ENCODE measurements at places on chromosomes 2 and 18.

GRCh38 chr2:109466674-109467575, 146.8 kb downstream of the SEPTIN10 start:
- no peak for DNase-seq

GRCh38 chr18:50969448-50969847, 1.6 kb downstream of the ELAC1 start:
- no peak for DNase-seq

DNA sequence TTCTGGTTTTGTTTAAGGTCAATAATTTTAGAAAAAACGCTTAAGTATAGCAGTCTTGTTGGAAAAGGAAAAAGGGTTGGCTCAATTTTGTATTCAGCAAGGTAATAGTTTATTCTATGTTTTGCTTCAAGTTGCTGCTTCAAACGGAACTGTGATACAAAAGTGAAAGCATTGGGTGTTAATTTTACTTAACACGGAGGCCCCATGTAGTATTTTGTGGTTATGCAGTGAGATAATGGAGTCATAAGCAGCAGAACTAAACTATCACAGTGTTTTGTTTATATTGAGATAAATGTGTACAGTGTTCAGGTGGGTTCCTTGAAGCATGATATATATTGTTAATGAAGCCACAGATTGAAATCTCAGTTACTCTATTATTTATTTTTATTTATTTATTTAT, 67.0 kb upstream of the LYPD6B start:
- no peak for DNase-seq

DNA sequence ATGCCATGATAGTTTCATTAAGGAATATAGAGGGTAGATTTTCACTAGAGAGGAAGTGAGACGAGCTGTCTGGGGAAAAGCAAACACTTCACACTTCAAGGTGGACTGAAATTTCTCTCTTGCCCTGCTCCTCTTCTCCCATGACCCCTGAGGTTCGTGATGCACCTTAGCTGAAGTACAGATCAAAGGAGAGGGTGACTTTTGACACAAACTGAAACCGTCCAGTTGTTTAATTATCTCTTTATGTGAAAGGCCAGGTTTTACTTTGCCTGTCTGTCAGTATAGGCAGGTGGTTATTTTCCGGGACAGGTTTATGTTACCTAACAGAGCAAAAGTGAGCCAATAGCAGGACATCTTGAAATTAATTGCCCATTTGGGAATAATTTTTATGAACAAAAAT, 41.0 kb upstream of the FOXI3 start:
- DNase-seq, result no peak

GRCh38 chr2:202378001-202378400, 1.9 kb downstream of the BMPR2 start:
- no peak for DNase-seq

GRCh38 chr2:200466425-200467418, 43.1 kb downstream of the KCTD18 start:
- DNase-seq, result peak; percentile 54

- DNase-seq, result no peak
Measured at GRCh38 chr2:220278022-220278421, 650.6 kb downstream of the SLC4A3 start.

- no peak for DNase-seq
Measured at GRCh38 chr2:78994789-78995188, 30.7 kb upstream of the REG3G start.

- DNase-seq, result peak; percentile 43
Measured at GRCh38 chr18:49161627-49162026, 210.9 kb upstream of the SMAD7 start.

DNA sequence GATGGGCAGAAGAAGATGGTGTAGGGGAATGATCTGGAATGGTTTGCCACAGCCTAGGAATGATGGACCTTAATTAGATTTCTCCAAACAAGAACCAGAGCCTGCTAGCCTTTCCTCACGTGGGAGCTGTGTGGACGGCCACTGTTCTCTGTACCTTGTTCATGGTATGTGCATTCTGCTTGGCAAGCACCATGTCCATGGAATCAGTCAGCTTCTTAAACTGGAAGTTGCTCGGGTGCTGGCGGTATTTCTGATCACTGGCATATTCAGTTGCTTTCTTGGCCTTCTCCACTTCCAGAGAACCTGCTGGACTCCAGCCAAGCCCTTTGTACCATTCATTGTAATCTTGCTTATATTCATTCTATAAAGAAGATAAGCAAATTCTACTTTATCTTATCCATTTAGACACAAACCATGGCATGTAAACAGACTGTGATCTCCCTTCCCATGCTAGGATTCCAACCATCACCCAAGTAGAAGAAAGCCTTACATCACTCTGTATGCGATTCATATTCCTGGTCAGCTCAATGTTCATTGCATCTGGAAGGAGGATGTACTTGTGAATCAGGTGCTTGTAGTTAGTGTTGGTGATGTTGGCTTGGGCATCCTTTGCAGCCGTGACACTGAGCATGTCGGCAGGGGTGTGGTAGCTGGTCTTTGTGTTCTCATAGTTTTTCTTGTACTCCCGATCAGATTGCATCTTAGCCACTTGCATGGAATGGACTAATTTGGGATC, 78.4 kb downstream of the NEB start:
- DNase-seq, result no peak

- DNase-seq, result no peak
Measured at GRCh38 chr2:242098445-242099128, 229.1 kb downstream of the RTP5 start.

- DNase-seq, result no peak
Measured at GRCh38 chr18:4510711-4511110, 55.6 kb upstream of the DLGAP1 start.

- no peak for DNase-seq
Measured at GRCh38 chr2:24871852-24872333, 48.1 kb downstream of the ADCY3 start.

DNA sequence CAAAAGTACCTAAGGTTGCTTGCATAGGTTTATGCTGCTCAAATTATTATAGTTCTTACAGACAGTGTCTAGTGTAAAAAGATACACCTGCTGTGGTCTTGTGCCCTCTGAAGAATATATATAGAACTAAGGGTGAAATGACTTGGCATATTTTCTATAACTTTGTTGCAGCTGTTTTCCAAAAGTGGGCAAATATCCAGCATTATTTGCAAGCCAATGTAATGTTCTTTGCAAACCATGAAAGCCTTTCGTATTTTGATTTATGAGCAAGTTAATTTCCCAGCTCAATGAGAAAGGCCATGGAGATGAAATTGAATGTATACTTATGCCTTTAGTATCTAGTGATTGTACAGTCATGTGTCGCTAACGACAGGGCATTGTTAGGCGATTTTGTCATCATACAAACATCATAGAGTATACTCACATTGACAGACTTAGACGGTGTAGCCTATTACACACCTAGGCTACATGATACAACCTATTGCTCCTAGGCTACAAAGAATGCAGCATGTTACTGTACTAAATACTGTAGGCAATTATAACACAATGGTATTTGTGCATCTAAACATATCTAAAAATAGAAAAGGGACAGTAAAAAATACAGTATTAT, 116.3 kb downstream of the PLCL1 start:
- DNase-seq, result no peak

DNA sequence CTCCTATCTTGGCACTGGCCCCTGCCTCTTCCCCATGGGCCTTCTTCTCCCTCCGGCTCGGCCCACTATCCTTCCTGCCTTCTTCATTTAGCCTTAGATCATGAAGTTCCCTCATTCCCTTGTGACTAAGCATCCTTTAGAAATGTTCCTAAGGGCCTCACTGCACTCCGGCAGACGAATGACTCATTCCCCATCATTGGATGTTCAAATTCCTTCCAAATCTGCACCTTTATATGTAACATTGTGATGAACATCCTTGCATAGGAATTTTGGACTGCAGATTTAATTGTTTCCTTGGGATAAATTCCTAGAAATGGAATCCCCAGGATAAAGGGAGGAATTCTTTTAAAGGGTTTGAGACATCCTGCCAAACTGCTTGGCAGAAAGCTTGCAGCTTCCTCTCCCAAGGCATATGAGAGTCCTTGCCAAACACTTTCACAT, 19.0 kb downstream of the CRACDL start:
- no peak for DNase-seq

GRCh38 chr2:141186413-141187074, 944.3 kb downstream of the LRP1B start:
- no peak for DNase-seq

DNA sequence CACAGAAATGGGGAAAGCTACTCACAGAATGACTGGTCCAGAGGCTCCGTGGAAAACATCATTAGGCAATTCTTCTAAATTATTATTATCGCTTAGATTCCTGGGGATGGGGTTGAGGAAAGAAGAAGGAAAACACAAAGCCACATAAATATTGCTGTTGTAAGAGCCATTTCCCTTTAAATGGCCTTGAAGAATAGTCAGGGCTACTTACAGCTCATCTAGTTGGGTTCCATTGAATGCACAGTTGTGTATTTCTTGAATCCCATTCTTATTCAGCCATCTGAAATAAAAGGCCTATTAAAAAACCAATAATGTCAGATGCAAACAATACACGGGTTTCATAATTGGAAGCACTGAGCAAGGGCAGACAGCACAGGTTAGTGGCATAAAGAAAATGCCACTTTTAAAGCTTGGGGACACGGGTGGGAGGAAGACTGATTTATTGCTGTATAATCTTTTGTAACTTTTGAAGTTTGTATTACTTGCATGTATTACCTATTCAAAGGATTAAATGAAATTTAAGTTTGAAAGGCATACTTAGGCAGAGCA, 171.4 kb downstream of the FSHR start:
- no peak for DNase-seq

DNA sequence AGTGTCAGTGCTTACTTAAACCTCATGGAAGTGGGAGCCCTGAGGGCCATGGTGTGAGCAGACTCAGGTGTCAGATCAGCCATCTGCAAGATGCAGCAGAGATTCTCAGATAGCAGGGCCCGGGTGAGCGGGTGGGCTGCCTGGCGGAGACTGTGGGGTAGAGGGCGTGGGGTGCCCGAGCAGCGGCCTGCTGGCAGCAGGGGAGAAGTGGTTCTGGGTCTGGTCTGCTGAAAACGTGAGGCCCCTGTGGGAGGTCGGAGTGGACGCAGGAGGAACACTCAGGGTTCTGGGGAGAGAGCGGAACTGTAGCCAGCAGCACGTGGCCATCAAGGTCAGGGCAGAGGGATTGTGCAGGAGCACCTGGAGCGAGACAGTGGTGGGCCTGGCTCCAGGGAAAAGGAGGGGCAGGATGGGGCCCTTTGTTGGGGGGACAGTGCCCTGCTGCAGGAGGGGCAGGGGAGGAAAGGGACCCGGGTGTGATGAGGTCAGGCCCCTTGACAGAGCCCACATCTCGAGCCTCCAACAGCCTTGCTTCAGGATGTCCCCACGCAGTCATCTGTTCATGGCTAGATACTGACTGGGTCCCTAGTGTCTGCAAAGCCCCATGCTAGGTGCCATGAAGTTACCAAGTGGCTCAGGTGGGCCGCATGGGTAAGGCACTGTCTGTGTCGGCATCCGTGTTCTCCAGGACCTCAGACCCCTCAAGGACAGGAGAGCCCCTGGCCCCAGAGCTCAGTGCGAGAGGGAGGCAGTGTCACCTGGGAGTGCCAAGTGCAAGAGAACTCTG, 2.7 kb upstream of the ESPNL start:
- DNase-seq, result no peak

GRCh38 chr2:44759823-44760222, 181.7 kb upstream of the SIX3 start:
- DNase-seq, result no peak

GRCh38 chr2:6492573-6492972, 373.1 kb downstream of the CMPK2 start:
- no peak for DNase-seq

- no peak for DNase-seq
Measured at GRCh38 chr2:16633621-16634430, 31.8 kb downstream of the CYRIA start.

DNA sequence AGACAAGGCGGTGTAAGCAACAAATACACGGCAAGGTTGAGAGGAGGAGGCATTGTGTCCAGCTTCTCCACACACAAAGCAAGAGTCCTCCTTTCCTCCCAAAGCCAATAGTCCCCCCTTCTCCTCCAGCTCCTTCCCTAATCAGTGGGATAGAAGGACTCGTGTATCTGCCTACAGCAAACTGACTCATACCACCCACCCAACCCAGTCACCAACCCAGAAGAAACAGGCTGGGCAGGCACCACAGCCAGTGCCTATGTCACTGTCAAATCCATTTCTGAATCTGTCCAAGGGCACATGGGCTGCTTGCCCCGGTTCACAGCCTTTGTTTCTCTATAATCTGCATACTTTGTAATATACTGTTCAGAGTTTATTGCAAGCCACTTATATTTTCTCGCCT, 19.2 kb upstream of the NMS start:
- peak; percentile 5 for DNase-seq

DNA sequence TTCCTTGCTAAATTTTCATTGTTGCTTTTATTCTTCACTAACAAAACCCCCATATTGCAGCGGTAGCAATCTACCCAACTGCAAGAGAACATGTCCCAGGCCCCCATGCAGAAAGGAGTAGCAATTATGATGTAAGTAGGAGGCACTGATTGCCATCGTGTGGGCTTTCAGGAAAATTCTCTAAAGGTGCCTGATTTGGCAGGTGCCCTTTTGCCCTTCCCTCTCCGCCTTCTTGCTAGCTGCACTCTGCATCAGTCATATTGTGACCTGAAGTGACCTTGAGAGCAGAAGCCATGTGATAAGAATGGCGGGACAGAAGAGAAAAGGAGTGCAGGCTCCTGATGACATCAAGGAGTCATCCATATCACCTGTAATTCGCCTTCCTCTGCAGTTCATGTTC, 112.1 kb downstream of the NCKAP5 start:
- no peak for DNase-seq

GRCh38 chr2:113124181-113124961, 3.0 kb upstream of the IL1RN start:
- DNase-seq, result no peak

GRCh38 chr2:127275789-127276188, 18.2 kb downstream of the ERCC3 start:
- no peak for DNase-seq

- no peak for DNase-seq
Measured at GRCh38 chr2:114405247-114406116, 37.0 kb upstream of the DPP10 start.

DNA sequence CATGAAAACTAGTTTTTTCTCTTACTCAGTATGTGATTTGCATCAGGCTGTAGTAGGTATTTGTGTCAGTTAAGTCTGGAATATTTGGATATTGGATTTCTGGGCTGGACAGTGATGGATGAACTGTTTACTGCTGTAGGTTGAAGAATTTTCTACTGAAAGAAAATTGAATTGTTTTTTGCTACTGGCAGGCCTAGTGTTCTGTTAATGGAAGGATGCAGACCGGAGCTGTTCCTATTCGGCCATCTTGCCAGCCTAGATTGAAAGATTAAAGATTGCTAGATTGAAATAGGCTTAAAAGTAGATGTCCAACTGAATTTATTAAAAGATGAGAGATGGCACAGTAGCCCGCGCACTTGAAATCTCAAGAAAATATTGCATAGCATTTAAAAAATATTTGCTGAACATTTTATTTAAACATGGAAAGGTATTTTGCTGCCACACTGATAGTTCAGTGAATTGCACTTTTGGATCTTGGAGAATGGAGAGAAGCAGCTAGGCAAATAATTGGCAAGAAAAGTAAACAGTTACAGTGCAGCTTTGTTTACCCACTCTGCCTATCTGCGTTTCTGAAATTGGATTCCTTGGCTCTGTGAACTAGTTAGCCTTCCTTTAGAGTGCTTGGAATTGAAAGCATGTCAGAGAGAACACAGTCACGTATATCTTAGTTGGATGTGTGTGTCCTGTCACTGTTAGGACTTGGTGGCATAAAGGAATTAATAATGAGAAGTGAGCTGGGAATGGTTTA, 54.1 kb downstream of the EPB41L5 start:
- no peak for DNase-seq
